ENCODE measurements at places on chromosomes 2 and 18. TPM values are rescaled to one million over a fixed set of nuclear protein-coding genes. Genes with fewer than 3 reads are reported as not detected.

Gene ADGRF3
- 0.21 TPM for polyA plus RNA-seq

DNA sequence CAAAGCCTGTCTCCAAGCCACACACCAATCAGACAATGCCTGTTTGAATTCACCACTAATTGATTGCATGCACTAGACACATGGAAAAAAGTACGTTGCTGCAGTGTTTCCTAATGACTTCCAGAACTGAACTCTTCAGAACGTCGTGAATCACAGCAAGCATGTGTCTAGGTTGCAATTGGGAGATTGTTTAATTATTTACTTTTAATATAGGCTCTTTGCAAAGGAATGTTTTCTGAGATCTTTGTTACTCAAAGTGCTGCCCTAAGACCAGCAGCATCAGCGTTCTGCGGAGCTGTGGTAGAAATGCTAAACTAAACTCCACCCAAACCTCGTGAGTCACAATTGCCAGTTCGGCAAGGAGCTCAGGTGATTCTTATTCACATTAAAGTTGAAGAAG lies 52.7 kb upstream of the CCDC68 start:
- no peak for DNase-seq

- DNase-seq, result no peak
These were observed 10.7 kb upstream of the IAH1 start for GRCh38 chr2:9463698-9464034.

GRCh38 chr2:38534746-38535403 lies 67.9 kb downstream of the HNRNPLL start:
- DNase-seq, result no peak

Gene TMEM214
- polyA plus RNA-seq, result 163 TPM

- peak; percentile 23 for DNase-seq
These were observed 493.2 kb upstream of the FANCL start for GRCh38 chr2:58734365-58734764.

DNA sequence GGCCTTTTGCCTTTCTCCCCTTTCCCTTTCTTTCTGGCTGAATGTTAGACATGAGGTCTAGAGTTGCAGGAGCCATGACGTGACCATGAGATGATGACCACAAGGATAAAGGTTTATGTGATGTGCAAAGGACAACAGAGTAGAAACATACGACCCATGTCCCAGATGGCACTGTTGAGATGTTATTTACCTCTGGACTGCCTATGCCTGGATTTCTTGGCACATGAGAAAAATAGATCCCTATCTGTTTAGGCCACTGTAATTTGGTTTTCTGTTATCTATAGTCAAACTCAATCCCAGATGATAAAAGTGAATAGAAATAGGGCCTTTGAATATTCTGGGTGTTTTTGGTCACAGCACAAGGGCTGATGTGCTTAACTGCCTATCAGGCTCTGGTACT lies 58.8 kb downstream of the GDF7 start:
- no peak for DNase-seq

GRCh38 chr2:138676619-138677021 lies 103.6 kb downstream of the NXPH2 start:
- no peak for DNase-seq

DNA sequence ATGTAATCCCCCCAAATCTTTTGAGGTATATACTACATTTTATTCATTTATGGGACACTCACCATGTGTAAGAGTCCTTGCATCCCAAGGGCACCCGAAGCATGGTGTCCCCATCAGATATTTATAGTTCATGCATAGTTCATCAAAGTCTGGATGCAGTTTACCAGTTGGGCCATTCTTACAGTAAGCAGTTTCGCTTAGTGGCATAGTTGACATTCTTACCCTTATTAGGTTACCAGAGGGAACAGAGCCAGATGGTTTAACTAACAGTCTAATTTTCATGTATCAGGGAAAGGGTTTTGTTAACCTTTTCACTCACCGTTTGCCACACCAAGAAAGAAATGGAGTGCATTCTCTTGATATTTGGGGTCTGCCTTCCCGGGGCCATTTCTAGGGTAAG lies 7.1 kb downstream of the ZNF407 start:
- no peak for DNase-seq

- no peak for DNase-seq
These were observed 292.2 kb upstream of the MC4R start for GRCh38 chr18:60664736-60665135.

Gene LCT
- 0.03 TPM for polyA plus RNA-seq

DNA sequence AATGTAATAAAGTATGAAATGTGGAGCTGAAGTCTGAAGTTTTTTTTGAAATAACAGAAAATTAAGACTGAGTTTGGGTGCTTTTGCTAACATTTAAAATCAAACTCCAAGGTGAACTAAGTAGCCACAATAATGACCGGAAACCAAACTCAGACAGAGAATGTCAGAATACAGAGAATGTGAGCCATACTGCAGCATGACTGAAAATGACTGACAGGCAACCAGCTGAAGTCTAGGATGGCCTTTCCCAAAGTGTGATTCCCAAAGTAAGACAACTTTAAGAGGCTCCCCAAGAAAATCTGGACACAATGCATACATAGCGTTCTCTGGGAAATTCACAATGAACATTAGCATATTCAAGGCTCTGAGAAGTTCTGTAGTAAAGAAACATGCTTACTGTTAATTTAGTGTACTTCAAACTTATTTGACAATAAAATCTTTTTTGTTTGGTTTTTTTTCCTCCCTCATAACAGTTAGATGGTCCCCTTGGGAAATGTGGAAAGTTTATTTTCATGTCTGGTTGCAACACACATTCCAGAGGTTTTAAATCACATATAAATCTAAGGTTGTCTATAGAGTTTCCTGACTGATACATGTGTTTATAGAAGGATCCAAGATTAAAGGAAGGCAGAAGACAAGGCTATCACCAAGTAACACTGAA lies 28.6 kb downstream of the PLA2R1 start:
- peak; percentile 87 for DNase-seq

GRCh38 chr2:42796427-42797248 lies 4.3 kb upstream of the HAAO start:
- DNase-seq, result no peak

Gene TMEFF2
- polyA plus RNA-seq, result 0.18 TPM

- no peak for DNase-seq
These were observed 207.7 kb upstream of the COPS8 start for GRCh38 chr2:236877972-236878371.

Gene POTEJ
- polyA plus RNA-seq, result 0.03 TPM

- no peak for DNase-seq
These were observed 3.8 kb upstream of the CNNM4 start for GRCh38 chr2:96756788-96757476.

All from endothelial cell of umbilical vein (primary cell).